ENCODE measurements at places on chromosomes 12 and 14. TPM values are rescaled to one million over a fixed set of nuclear protein-coding genes. Genes with fewer than 3 reads are reported as not detected.

SPRYD4 gene
- polyA plus RNA-seq, result 1.5 TPM

FOXN4 gene
- 0.11 TPM for polyA plus RNA-seq

SRGAP1 gene
- 0.02 TPM for polyA plus RNA-seq

MED6 gene
- 43.2 TPM for polyA plus RNA-seq

MYF6 gene
- not detected for polyA plus RNA-seq

Data from CD4-positive, CD25-positive, alpha-beta regulatory T cell (primary cell).